Cortex of kidney (tissue), 1 donor: ENCODE measurements at places on chromosomes 5 and 9.

GRCh38 chr9:122360891-122361290, 9.9 kb upstream of the PTGS1 start:
- DNase-seq, result no peak

DNA sequence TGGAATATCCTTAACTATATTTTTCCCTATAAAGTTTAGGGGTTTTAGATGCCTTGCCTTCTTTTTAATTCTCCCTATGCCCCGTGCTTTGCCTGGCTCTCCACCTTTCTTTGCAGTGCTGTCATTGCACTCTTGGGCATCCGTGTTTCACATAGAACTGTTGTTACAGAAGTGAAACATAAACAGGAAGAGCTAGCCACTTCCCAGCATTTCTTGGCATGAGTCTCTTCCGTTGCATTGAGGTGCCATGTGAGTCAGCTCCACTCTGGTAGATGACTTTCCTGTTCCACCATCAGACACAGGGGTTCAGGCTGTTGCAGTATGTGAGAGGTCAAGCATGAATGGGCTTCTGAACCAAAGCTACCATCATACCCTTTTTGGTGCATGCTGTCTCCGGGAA, 73.4 kb downstream of the ANGPTL2 start:
- DNase-seq, result no peak

GRCh38 chr5:115321309-115321708, 24.9 kb upstream of the CCDC112 start:
- no peak for DNase-seq

- DNase-seq, result no peak
These were observed 17.3 kb upstream of the EXOC3 start for GRCh38 chr5:425714-426113.

GRCh38 chr5:53785924-53786323, 225.5 kb downstream of the NDUFS4 start:
- DNase-seq, result no peak

GRCh38 chr5:125461641-125462072, 715.2 kb upstream of the ZNF608 start:
- DNase-seq, result no peak

GRCh38 chr9:123654994-123655637, 274.8 kb downstream of the DENND1A start:
- no peak for DNase-seq

DNA sequence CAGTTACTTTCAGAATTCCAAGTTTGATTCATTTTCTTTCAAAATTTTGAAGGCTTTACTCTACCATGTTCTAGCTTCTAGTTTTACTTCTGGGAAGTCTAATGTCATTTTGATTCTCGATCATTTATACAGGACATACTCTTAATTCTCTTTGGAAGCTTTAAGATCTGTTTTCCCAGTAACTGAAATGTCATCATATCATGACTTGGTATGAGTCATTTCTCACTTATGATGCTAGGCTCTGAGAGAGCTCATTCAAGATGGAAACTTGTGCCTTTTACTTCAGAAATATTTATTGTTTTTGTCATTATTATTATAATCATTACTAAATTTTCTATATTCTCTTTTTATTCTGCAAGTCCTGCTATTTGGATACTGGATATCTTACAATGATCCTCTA, 222.3 kb downstream of the PARP8 start:
- no peak for DNase-seq

GRCh38 chr5:39209924-39210323, 9.4 kb downstream of the FYB1 start:
- DNase-seq, result no peak

- DNase-seq, result no peak
These were observed 205.3 kb downstream of the SLCO4C1 start for GRCh38 chr5:102090770-102091169.

DNA sequence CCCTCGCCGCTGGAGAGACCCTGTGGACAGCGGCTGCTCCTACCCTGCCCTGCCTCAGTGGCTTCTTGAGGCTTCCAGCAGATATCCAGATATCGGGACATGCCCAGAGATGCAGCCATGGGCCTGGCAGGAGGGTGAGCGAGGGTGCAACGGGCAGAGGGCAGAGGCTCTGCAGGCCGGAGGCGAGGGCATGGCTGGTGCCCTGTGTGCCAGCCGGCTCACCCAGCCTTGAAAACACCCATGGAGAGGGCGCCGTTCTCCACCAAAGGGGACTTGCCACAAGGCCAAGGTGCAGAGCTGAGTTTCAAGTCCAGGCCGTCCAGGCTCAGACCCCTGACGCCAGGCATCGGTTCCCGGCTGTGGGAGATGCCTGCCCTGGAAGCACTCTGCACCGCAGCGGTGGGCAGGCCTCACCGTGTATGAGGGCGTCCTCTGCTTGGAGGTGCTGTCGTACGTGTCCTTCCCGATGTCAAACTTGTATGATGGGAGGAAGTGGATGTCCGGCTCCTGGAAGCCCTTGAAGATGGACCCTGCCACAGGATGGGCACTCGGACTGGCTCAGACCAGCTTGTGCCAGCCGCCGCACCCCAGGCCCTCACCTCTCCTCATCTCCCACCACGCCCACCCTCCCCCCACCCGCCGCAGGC, 8.9 kb downstream of the INPP5E start:
- DNase-seq, result no peak

- no peak for DNase-seq
These were observed 59.7 kb downstream of the PDZD2 start for GRCh38 chr5:31698673-31699072.

DNA sequence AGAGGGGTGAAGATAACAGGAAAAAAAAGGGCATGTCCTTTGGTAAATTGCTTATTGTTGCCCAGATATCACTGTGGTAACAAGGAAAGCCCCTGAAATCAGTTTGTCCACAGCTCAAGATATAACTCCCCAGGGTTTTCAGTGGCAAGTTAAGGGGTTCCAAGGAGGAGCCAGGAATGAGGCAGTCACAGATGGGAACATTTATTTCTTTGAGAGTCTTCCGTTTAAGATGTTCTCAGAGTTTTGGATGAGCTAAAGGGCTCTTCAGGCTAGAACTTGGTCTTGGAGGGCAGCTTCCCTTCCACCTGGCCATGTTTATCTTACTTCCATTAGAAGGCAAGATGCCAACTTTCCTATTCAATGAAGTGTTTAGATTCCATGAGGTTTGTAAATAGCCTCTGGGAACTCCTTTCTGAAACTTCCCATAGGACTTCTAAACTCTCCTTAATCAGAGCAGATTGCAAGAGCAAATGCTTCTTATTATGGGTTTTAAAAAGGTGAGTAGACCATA, 277.6 kb upstream of the TNC start:
- DNase-seq, result no peak

GRCh38 chr9:95211028-95211427, 106.5 kb downstream of the FANCC start:
- DNase-seq, result no peak

GRCh38 chr5:35884191-35884769, 27.6 kb downstream of the IL7R start:
- DNase-seq, result no peak

- DNase-seq, result no peak
These were observed 15.8 kb downstream of the NDST1 start for GRCh38 chr5:150523472-150524350.

DNA sequence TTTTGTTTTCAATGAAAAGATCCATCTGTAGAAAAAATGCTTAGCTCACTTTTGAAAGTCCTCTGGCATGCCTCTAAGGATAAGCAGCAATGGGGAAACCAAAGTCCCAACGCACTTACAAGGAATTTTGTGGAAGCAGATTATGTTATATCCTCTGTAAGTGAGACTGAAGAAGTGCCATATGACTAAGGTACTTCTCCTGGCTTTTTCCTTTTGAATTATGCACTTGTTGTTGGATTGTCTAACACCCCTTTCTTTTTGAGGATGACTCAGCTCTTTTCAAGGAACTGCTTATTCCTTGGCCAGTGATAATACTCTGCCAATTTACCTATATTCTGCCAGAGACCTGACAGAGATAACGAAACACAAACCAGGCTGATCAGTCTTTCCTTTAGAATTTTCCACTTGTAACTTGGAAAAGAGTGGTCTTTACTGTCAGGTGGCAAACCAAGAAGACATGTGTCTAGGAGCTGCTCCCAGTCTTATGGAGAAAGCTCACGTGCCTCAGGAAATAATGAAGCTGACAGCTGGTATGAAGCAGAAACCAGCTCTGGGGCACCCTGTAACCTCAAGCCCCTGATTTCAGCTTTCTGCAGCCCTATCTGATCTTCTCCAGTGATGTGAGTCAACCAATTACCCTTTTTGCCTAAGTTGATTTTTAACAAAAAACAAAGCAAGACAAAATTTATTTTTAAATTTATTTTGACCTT, 290.8 kb upstream of the FBXL7 start:
- DNase-seq, result no peak

DNA sequence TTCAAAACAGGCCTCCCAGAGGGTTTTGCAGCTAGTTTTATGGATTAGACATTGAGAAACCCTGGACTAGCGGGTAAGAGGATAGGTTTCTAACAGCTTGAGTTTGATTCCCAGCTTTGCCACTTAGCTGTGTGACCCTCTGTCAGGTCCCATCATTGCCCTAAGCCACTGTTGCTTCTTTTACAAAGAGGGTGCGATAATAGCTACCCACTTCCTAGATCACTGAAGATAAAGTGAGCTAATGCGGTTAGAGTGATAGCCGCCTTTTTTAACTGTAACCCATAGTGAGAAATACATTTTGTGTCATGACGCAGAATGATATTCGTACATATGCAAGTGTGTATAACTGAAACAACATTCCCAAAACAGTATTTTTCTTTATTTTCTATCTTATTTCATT, 40.3 kb downstream of the CSF1R start:
- DNase-seq, result no peak

- no peak for DNase-seq
These were observed 109.3 kb downstream of the DCP2 start for GRCh38 chr5:113085880-113086409.

GRCh38 chr5:96905864-96906263, 29.6 kb downstream of the ERAP2 start:
- no peak for DNase-seq
